ENCODE measurements at places on chromosomes 12 and 14.
A peak's percentile ranks its signal among the peaks of the same experiment; 100 is the strongest.

- DNase-seq, result no peak
These were observed 97.7 kb downstream of the RMST start for GRCh38 chr12:97560350-97560749.

DNA sequence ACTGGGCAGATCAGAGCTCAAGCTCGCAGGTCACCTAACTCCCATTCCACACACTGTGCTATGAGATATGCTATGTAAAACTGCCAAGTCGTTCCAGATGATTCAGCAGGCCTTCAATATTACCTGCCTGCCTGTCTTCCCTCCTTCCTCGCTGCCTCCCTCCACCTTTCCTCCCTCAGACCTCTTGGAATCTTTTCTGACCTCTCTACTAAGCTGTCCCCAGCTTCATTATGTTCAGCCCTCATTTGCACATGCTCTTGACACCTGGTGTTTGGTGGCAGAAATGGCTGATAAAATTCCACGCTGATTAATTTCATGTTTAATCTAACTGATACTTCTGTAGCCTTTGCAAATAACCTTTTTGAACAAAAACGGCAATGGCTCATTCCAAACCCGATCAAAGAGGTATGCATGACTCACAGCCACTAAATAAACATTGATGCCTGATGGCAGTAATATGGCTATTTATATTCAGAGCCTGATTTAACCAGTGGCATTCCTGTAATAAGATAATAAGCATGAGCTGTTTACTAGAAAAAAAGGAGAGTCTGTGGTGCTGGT is 130.8 kb upstream of the EGLN3 start:
- no peak for DNase-seq

DNA sequence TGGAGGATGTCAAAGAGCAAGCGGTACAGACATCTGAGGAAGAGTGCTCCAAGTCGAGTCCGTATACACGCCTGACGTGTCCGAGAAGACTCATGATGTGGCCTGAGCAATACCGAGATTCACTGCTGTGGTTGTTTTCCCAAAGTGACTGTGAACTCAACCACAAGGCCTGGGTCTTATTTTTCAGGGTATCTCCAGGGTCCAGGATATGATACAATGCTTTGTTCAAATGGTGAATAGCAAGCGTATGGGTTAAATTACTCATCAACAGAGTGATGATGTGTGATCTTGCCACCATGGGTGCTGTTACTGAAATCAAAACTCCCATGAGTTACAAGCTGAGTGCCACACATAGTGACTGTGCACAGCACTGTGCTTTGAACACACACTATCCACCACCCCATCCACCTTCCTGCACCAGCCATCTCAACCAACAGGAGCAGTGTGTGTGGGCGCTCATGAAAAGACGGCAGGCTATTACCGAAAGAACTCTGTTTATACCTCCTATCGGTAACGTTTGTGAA is 109.6 kb downstream of the BCAT1 start:
- DNase-seq, result no peak

DNA sequence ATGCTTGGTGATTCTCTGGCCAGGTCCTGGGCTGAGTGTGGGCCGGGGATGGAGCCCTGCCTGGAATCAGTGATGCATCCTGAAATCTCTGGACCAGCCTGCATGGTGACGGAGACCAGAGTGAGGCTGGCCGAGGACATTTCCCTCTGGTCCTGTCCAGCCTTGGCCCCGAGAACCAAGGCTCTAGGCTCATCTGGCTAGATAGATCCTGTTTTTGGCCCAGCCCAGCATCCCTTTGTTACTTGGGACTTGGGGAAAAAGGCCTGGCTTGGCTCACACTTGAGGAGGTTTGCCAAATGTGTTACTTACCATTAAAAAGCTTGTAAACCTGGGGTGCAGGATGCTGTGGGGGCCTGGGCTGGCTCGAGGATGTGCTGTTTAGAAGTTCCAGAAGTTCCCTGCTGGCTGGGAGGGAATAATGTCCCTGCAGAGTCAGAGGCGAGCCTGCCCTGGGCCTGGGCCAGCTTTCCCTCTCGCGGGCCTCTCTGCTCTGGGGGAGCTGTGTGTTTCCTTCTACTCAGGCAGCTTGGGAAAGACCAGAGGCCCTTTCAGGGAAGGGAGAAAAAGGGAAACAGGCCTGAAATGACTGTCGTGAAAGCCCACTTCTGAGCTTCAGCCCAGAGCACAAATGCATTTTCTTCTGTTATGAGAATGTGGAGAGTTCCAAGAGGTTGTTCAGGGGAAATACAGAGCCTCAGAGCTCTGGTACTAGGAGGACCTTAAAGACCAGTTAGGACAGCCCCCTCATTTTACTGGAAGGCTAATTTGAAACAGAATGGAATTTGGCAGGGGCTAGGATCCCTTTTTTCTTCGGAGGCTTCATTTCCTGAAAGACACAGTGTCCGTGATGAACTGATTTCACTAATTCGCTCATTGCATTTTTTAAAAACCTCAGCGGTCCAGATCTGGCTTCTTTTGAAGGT is 47.2 kb upstream of the CTDSP2 start:
- DNase-seq, result peak; percentile 70

- no peak for DNase-seq
These were observed 233.2 kb downstream of the PHLDA1 start for GRCh38 chr12:75798136-75798926.

- no peak for DNase-seq
These were observed 34.6 kb downstream of the ANKRD9 start for GRCh38 chr14:102474934-102475333.

DNA sequence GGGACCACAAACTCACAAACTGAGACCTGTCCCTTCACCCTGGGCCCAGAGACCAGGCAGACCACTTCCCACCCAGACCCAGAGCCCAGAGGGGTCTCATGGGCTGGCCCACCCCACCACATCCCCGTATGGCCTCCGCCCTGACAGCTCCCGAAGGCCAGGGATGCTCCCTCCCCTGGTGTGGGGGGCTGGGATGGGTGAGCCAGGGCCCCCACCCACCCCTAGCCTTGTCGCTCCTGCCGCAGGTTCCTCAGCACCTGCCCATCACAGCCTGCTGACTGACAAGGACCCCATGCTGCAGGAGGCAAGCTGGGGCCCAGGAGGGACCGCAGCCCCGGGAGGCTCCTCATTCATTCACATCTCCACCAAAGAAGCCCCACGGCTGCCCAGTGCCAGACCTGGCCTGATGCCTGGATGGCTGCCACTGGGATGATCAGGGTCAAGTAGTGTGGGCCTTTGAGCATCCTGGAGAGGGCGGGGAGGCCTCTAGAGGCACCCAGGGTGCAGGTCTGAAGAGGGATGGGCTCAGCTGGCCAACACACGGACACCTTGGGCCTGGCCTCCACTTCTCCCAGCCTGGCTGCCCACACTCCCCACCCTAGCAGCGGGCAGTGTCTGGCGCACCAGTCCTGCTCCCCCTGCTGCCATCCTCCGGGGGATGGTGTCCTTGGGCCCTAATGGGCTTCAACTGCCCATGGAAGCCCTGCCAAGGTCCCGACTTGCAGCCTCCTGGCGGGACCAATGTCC is 24.7 kb upstream of the GPR132 start:
- no peak for DNase-seq

DNA sequence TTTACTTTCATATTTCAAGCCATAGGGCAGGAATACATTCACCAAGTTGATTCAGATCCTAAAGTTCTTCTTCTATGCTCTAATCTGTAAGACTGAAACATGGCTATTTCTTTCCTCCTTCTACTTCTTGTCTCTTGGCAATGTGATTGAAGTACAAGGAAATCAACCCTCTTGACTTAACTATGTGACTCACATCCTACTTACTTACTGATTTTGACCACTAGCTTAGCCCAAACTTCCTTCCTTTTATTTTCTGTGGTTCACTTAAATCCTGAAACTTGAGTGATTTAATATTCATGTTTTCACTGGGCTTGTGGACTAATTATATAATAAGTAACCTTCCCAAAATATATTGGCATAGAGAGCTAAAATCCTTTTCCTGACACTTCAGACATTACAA is 111.2 kb upstream of the NOVA1 start:
- no peak for DNase-seq

DNA sequence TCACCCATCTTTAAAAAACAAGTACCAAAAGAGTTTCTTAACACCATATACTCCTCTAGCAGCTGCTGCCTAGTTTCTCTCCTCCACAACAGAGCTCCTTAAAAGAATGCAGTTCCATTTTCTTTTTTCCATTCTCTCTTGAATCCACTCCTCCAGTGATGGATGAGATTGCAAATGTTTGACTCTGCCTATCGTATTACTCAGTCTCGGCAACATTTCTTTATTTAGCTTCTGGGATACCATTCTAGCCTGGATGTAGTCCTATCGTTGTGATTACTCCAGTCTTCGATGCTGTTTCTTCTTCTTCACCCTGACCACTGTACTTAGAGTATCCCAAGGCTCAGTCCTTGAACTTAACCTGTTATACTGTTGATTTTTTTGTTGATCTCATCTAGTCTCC is 30.8 kb downstream of the CAND1 start:
- no peak for DNase-seq

DNA sequence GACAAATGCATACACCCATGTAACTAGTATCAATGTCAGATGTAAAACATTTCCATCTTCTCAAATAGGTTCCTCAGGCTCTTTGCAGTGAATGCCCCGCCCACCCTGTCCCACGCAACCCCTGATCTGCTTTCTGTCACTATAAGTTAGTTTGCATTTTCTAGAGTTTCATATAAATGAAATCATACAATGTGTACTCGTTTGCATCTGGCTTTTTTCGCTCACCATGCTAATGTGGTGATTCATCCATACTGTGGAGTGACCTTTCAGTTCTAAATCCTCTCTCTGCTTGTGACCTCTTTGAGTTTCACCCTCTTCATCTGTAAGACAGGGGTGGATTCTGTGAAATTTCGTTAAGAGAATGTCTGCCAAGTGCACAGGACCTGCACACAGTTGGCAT is 30.6 kb upstream of the MSI1 start:
- peak; percentile 48 for DNase-seq

- DNase-seq, result no peak
These were observed 3.2 kb upstream of the CLEC9A start for GRCh38 chr12:10027311-10027710.

DNA sequence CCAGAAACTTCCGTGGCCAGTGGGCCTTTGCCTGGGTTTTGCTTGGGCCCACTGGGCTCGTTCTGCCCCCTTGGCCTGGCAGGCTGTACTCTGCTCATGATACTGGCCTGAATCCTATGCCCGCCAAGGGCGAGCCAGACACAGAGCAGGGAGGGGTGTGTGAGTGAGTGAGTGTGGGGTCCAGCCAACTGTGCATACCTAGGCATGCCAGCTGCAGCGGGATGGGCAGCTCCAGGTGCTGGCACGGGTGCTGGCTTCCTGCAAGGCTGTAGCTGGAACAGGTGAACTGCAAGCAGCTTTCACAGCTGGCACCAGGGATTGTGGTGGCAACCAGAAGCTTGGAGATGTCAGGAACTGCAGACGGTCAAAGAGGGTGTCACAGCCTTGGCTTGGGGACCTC is 1276.4 kb downstream of the SLC16A7 start:
- no peak for DNase-seq

DNA sequence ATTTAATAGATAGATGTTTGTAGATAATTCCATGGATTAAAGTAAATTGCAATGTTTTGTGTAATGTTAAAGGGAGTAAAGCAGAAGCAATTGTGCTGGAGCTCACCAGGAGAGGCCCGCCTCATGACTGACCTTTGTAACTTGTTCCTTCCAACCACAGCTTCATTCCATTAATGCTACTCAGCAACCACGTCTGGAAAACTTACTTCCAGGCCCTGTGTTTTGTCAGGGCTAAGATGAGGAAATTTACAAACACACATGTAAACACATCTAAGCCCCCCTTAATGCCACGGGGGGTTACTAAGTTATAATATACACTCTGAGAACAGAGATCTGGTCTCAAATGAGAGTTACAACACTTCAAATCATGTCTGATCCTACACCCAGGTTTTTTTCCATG is 12.4 kb downstream of the LUM start:
- DNase-seq, result peak; percentile 44
